EL (cell line): ENCODE measurements at places on chromosomes 16 and 17.
A peak's percentile ranks its signal among the peaks of the same experiment; 100 is the strongest.

DNA sequence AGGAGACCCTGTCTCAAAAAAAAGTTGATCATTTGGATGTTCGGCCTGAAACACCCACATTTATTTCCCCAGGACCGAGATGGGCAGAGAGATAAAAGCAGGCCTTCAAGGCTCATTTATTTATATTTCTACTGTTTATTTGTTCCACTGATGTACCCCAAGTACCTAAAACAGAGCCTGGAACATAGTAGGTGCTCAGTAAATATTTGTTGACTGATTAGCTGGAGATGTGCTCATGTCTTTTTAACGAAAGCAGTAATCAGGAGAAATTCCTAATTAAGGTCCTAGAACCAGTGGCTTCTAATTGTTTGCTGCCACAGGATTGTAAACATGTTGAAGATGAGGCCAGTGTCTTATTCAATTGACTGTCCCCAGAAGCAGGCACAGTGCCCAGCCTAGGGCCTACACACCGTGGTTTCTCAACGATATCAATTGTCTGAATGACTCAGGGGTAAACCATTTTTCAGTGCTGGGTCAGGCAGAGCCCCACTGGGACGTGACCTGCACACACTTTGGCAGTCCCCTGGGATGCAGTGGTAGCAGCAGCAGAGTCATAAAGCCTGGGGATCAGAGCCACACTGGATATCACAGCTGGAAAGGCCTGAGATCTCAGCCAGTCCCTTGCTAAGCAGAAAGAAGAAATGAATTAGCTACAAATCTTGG is 34.8 kb downstream of the SOST start:
- peak; percentile 86 for DNase-seq

- DNase-seq: no peak
Measured at GRCh38 chr17:14748036-14748710, 447.3 kb downstream of the HS3ST3B1 start.

- DNase-seq: no peak
Measured at GRCh38 chr16:27208081-27208680, 4.9 kb downstream of the KDM8 start.

- DNase-seq: no peak
Measured at GRCh38 chr17:36496018-36496789, 9.7 kb downstream of the ZNHIT3 start.

- no peak for DNase-seq
Measured at GRCh38 chr17:79251824-79252223, 177.2 kb downstream of the ENGASE start.

DNA sequence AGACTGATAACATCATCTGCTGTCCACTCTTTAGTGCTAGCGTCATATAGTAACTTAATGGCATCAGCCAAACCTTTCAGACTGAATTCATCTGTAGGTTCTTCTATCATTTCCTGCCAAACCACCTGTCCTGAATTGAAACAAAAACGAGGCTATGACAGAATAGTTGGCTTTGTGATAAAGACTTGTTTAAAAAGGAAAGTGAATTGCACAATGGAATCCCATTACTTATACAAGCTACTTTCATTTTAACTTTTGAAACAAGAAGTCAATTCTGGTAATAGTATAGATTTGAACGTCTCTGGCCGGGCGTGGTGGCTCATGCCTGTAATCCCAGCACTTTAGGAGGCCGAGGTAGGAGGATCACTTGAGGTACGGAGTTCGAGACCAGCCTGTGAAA is 18.2 kb downstream of the LASP1NB start:
- DNase-seq: no peak

GRCh38 chr16:2486645-2487516 is 12.0 kb downstream of the TBC1D24 start:
- no peak for DNase-seq

DNA sequence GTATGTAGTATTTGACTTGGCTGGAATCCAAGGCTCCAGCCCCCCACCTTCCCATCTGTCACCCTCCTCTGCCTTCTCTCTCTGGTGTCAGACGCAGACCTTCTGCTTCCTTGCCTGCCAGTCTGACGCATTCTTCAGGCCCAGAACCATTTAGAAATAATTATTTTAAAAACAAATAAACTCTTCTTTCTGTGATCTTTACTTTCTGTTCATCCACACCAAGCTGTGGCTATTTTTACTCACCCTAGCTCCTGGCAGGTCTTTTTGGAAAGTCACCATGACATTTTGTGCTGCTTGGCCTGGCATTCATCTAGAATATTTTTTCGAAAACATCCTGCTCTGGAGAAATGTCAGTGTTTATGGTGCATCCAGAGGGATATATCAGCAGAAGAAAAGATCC is 330.7 kb upstream of the ASIC2 start:
- no peak for DNase-seq
